ENCODE measurements at places on chromosomes 12 and 14.

- no peak for DNase-seq
These were observed 182.7 kb upstream of the C14orf180 start for GRCh38 chr14:104396682-104397470.

DNA sequence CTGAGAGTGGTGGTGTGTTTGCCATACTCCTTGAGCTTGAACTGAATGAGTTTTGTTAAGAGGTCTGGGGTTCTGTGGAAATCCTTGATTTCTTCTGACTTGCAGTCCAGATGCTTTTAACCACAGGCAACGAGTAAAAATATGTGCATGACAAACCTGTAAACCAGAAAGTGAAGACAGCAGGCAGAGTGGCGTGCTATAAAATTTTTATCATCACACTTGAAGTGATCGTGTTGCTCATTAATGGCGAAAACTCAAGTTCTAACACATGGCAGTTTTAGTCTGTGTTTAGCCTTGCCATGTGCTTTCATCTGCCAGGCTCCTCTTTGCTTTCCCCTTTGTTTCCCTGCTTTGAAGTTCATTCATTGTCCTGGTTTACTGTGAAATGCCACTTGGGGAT lies 28.0 kb downstream of the TXNRD1 start:
- DNase-seq, result peak; percentile 12

GRCh38 chr12:77294016-77294415 lies 228.6 kb upstream of the E2F7 start:
- no peak for DNase-seq

- DNase-seq, result no peak
These were observed 101.4 kb downstream of the TTC7B start for GRCh38 chr14:90714811-90715210.

- no peak for DNase-seq
These were observed 318.2 kb downstream of the TMEM117 start for GRCh38 chr12:44154128-44154527.

DNA sequence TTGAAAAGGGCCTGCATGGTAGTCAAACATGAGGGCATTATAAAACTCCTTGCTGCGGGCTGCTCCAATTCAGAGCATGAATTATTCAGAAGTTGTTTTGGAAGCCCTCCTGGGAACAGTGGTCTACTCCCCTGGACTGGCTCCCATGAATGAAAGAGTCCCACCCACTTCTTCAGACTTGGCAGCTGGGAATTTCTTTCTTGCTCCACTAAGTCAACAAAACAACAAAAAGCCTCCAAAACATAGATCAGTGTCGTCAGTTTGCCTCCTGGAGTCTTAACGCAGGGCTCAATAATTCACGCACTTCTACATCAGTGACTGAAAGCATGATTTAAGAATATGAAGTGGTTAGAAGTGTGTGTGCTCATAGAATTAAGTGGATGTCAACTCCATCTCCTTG lies 37.9 kb downstream of the AKAP6 start:
- DNase-seq, result peak; percentile 58

GRCh38 chr14:95765051-95765450 lies 51.1 kb upstream of the TCL1A start:
- DNase-seq, result no peak

- no peak for DNase-seq
These were observed 304.3 kb upstream of the KITLG start for GRCh38 chr12:88884600-88884999.

- no peak for DNase-seq
These were observed 8.6 kb downstream of the BCL2L14 start for GRCh38 chr12:12079291-12079690.

DNA sequence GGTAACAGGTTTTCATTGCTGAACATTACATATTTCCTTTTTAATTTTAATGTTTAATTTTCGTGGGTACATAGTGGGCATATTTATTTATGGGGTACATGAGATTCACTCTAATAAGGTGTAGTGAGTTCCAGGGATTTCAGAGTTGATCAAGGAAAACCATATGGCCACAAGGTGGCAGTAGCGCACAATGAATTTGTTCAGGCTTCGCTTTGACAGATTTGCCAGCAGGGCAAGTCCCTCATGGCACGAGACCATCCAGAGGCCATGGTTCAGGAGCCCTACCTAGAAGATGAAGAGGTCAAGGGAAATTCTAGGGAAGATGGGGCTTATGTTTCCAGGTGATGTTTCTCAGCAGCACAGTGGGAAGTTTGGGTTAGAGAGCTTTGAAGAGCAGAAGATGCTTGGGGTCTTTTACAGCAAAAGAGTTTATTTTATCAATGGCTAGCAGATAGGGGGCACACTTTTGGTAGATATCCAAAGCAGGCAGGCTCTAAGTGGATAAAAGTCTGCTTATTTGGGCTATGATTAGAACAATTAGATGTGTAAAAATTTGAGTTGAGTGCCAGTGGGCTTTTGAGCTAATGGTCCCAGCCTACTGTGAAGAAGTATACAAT lies 1004.4 kb downstream of the AACS start:
- peak; percentile 69 for DNase-seq

GRCh38 chr14:35506927-35507326 lies 27.0 kb upstream of the INSM2 start:
- no peak for DNase-seq

DNA sequence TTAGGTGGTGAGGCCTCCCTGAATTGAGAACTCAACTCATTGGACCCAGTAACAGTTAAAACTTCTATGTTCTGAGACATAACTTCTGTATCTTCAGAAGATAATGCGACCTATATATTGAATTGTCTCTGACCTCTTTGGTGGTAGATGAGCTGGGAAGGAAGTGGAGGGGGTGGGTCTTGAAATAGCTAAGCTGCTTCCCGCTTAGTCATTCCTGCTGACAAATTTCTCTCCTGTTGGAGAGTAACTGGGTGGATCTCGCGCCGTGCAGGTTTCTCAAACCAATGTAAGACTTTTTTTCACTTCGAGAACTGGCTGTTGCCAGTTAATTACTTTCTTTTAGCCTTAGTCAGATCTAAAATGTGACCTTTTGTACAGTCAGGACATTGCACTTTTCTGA lies 100.8 kb downstream of the PPHLN1 start:
- no peak for DNase-seq

GRCh38 chr12:6442836-6443235 lies 1.9 kb upstream of the CD27 start:
- DNase-seq, result no peak

GRCh38 chr14:68397371-68397811 lies 395.5 kb downstream of the ZFP36L1 start:
- no peak for DNase-seq

GRCh38 chr14:70664698-70665447 lies 23.2 kb downstream of the TTC9 start:
- no peak for DNase-seq

GRCh38 chr12:17352164-17352563 lies 737.8 kb downstream of the RERGL start:
- DNase-seq, result no peak

- DNase-seq, result no peak
These were observed 91.9 kb downstream of the FRMD6 start for GRCh38 chr14:51743588-51744000.

DNA sequence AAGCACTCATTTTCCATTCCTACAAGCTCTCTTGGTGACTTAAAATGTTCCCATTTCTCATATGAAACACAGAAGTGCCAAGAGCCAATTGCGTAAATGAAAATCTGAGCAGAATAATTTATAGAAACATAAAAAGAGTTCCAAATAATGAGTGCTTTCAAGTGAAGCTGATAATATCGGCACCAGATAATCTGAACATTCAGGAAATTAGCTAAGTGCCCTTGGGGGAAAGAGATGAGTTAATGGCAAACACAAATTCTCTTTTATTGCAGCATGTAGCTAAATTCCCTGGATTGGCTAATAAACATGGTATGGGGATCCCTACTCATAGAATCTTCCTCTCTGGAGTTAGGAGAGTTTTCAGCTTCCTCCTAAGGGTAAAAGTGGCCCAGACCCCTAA lies 46.7 kb downstream of the DAD1 start:
- DNase-seq, result no peak

GRCh38 chr12:40969796-40970195 lies 218.3 kb upstream of the PDZRN4 start:
- DNase-seq, result no peak

DNA sequence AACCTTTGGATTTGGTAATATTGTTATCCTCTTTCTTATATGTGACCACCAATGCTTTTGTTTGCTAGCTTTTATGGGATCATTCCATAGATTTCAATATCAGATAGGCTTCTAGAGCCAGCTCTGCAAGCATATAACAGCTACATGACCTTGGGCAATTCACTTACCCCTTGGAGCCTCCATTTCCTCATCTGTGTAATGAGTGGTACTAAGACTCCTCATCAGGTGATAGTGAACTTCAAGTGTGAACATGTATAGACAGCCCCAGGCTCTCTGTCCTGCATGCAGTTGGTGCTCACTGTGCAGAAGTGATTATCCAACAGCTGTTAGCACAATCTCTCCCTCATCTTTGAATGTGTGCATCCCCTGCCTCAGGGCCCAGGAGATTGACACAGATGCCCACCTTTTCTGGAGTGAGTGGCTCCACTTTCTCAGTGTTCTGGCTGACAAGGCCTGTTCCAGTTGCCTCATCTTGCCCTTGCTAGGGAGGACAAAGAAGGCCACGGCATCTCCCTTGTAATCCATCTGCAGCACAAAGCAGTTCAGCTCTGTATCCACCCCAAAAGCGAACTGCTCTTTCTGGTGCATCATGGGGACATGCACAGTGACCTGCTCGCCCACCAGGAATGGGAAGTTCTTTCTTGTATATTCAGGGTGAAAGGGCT lies 9.2 kb downstream of the SERPINA9 start:
- DNase-seq, result no peak

DNA sequence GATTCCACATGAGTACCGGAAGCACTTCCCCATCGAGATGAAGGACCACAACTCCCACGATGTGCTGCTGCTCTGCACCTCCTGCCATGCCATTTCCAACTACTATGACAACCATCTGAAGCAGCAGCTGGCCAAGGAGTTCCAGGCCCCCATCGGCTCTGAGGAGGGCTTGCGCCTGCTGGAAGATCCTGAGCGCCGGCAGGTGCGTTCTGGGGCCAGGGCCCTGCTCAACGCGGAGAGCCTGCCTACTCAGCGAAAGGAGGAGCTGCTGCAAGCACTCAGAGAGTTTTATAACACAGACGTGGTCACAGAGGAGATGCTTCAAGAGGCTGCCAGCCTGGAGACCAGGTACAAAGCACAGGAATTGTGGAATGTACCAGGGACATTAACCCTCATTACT lies 22.4 kb upstream of the GALNT16 start:
- no peak for DNase-seq

- DNase-seq, result peak; percentile 37
These were observed 24.1 kb downstream of the NUP37 start for GRCh38 chr12:102095677-102096263.

- peak; percentile 89 for DNase-seq
These were observed 88.3 kb downstream of the OTOGL start for GRCh38 chr12:80187660-80188090.

GRCh38 chr12:33876618-33877017 lies 145.7 kb upstream of the ALG10 start:
- DNase-seq, result no peak

GRCh38 chr14:68779761-68780323 lies 13.0 kb downstream of the ZFP36L1 start:
- DNase-seq, result no peak

- no peak for DNase-seq
These were observed 111.0 kb downstream of the BEGAIN start for GRCh38 chr14:100476012-100476822.
